NCI-H2081 treated with DMSO at 0.1 percent for 48 hours (cell line): ENCODE measurements at places on chromosomes 6 and 20.

DNA sequence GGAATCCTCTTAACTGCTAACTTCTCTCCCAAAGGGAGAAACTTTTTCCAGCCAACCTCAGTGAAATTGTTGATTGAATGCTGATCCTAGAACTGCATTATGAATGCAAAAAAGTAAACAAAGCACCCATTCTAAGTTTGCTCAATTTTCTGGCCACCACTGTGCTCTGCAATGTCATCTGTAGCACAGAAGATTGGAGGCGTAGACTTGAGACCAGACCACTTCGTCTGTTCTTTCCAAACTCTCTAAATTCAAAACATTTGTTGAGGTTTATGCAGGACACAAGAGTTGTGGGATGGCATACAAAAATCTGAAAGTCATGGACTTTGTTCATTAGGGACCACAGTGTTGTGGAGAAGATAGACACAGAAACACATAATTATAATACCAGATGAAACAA is 11.1 kb upstream of the TSPYL1 start:
- DNase-seq = no peak

- DNase-seq = peak; percentile 82
Measured at GRCh38 chr6:31901953-31902643, at the start of gene ZBTB12. ZBTB12 (minus strand) TSS chr6:31902086; CDS start chr6:31901305, 781 bp downstream.

DNA sequence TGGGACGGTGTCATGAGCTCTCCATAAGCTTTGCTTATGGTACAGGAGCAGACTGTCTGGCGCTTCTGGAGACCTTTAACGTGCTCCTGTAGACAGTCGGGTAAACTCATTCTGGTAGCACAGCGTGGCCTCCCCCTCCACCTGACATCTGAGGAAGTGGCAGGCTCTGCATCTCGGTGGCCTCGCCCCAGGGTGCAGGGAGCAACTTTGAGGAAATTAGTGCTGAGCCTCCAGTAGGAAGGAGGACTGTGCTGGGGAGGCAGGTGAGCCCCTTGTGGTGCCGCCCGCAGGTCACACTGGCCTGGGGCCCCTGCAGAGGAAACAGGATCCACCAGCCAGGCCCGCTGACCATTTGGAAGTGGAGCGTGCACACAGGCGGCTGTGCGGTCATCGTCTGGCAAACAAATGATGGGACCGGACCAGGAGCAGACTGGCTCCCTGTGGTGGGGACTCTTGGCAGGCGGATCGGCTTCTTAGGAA is 57.9 kb downstream of the SYNJ2 start:
- DNase-seq = no peak

GRCh38 chr20:22248051-22248667 is 336.2 kb downstream of the FOXA2 start:
- DNase-seq = no peak

DNA sequence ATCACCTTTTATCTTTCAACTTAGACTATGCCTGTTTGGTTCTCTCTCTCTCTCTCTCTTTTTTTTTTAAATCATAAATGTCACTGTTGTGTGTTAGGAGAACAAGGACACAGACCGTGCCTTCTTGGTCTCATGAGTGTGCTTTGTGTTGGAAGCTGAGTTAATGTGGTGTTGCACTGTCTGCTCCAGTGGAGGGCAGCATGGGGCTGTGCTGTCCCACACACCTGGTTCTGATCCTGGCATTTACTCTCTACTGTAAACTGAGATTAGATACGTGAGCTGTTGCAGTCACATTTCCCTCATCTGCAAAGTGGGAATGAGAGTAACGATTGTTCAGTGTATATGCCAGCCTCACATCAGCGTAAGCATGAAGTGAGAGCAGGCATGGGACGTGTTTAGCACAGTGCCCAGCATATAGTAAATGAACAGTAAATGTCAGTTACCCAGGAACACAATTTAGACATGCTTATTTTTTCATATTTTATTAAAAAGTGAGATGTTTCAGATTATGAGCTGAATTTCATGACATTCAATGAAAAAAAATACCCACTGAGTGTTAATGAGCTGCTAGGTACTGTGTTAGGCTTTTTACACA is 161.1 kb downstream of the FARS2 start:
- no peak for DNase-seq
